ENCODE measurements at places on chromosomes 4 and X. TPM values are rescaled to one million over a fixed set of nuclear protein-coding genes. Genes with fewer than 3 reads are reported as not detected.

Gene STOX2
- polyA plus RNA-seq, result not detected

Gene KCTD8
- polyA plus RNA-seq, result not detected

Gene HDAC8
- 20.5 TPM for polyA plus RNA-seq

Gene ETNPPL
- not detected for polyA plus RNA-seq

Gene MAGEE2
- not detected for polyA plus RNA-seq

Gene SHROOM4
- not detected for polyA plus RNA-seq

Gene S100G
- not detected for polyA plus RNA-seq

All from CD14-positive monocyte (primary cell).